ENCODE measurements at places on chromosomes 12 and 14.
A peak's percentile ranks its signal among the peaks of the same experiment; 100 is the strongest.

DNA sequence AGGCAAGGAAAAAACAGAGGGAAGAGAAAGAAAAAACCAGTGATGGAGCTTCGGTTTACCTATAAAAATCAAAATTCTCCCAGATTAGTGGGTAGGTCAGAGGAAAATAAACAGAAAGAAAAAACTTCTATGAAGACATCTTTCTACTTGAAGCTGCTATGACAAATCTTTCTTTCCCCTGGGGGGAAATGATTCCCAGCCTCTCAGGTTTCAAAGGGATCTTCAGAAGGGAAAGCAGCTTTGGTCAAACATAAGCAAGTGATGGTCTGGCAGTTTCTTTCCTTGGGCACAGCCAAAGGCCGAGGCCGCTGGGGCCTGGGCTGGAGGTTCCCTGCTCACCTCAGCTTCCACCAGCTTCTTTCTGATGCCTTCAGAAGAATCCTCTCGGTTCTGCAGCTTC lies 104.5 kb downstream of the PRKAB1 start:
- no peak for DNase-seq

DNA sequence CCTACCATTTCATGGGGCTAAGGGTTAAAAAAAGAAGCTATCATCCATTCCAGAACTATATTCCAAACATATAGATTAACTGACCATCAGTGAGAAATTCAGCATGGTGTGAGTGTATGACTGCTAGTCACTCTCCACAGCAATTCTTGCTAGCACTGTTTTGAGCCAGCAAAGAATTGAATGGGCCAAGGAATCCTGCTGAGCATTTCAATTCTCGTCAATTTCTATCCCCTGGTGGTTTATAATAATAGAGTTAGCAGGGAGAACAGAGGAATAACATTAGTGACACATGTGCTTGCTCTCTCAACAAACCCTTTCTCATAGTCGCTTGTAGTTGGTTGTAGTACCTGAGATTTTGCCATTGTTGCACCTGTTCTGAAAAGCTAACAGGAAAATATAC lies 7.2 kb downstream of the MBIP start:
- DNase-seq, result no peak

DNA sequence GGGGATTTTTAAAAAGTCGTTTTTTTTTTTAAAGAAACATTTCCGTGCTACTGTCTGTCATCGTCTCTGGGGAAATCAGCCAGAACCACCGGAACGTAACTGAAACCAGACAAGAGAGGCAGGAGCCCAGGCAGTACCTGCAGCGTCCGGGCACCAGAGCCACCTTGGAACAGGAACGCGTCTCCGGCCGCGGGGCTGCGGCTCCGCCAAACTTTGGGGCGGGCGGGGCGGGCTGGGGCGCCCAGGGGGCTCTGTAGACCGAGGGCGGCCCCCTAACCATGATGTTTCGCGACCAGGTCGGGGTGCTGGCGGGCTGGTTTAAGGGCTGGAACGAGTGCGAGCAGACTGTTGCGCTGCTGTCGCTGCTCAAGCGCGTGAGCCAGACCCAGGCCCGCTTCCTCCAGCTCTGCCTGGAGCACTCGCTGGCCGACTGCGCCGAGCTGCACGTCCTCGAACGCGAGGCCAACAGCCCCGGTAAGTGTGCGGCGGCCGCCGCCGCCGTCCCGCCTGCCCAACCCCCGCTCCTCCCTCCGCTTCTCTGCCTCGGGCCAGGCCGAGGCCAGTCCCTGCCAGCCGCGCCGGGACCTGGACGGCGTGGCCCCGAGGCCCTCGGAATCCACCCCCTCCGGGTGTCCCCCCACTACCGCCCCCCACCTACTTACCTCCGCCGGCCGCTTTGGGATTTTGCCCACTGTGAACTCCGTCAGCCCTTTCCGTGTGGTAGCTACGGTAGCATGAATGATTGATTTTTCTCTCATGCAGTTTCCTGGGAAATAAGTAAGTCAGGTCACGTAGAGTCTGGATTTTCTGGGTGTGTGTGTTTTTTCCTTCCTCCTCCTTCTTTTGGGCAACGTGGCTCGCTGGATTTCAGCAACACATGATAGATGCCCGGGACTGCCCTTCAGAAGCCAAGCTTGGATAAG lies 972 bp downstream of the SAMD4A start:
- peak; percentile 23 for DNase-seq

DNA sequence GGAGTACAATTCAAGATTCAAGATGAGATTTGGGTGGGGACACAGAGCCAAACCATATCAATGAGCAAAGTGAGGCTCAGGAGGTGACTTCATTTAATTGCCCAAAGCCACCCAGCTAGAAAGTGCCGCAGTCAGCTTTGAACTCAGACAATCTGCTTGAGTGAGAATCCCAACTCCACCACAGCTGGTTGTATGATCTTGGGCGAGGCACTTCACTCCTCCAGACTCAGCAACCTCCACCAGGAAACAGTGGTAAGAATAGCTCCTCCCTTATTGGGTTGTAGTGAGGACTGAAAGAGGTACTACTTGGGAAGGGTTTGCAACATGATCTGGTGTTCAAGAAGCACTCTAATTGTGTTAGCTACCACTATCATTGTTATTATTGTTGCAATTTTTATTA lies 129.2 kb upstream of the RFLNA start:
- no peak for DNase-seq

DNA sequence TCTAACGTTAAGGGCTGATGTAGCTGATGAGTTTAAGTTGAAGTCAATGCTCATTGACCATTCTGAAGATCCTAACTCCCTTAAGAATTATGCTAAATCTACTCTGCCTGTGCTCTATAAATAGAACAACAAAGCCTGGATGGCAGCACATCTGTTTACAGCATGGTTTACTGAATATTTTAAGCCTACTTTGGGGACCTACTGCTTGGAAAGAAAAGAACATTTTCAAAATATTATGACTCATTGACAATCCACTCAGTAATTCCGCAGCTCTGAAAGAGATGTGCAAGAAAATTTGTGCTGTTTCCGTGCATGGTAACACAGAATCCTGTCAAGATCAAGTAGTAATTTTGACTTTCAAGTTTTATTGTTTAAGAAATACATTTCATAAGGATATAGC lies 35.0 kb upstream of the NAV3 start:
- DNase-seq, result no peak

- no peak for DNase-seq
These were observed 363.8 kb upstream of the USP15 start for GRCh38 chr12:61896436-61896835.

DNA sequence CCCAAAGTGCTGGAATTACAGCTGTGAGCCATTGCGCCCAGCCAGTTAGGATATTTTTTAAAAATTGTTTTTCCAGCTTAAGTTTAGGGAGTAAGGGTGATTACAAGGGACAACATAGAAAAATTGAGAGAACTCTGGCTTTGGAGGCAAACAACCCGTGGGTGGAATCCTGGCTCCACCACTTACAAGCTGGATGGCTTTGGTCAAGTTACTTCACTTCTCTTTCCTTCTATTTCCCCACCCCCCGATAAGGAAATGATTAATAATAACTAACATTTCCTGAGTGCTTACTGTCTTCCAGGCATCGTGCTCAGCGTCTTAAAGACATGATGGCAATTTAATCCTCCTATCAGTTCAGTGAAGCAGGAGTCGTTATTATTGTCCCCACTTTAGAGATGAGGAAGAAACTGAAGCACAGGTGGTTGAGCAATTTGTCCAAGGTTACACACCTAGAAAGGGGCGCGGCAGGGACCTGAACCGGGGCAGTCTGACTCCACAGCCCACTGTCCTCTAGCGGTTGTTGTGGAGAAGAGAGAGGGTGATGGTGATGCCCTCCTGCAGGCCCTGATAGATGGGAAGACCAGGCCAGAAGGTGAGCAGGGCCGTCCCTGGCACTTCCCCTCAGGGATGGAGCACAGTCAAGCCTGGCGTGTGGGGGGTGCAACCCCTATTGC lies 16.7 kb upstream of the FAIM2 start:
- no peak for DNase-seq

GRCh38 chr12:46698003-46698402 lies 127.8 kb downstream of the SLC38A4 start:
- DNase-seq, result no peak

- DNase-seq, result peak; percentile 20
These were observed 805.4 kb downstream of the VRK1 start for GRCh38 chr14:97602438-97603117.

GRCh38 chr14:54532111-54533012 lies 22.7 kb downstream of the CGRRF1 start:
- no peak for DNase-seq

- DNase-seq, result no peak
These were observed 27.9 kb downstream of the SYNE3 start for GRCh38 chr14:95488376-95489213.

Data from stimulated activated CD8-positive, alpha-beta memory T cell treated with anti-CD3 and anti-CD28 coated beads, Interleukin-15, amount 100 ng/mL, for 48 hours (primary cell).